ENCODE measurements at places on chromosomes 6 and 20.

DNA sequence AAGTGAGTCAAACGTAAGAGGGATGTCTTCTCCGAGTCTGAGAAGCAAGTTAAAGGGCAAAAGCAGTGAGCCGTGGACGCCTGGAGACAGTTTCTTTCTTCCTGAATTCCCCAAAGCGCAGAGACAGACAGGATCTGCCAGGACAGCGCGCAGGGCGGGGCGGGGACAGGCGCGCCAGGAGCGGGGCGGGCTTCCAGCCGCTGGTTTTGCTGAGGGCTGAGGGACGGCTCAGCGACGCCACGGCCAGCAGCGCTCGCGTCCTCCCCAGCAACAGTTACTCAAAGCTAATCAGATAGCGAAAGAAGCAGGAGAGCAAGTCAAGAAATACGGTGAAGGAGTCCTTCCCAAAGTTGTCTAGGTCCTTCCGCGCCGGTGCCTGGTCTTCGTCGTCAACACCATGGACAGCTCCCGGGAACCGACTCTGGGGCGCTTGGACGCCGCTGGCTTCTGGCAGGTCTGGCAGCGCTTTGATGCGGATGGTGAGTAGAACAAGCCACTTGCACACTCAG is at the start of gene SCGN:
TSS of gene SCGN (plus strand) at position 209 of the 509 bp plus-strand sequence. CDS start at position 398, 189 bp downstream.
- peak; percentile 23 for DNase-seq

DNA sequence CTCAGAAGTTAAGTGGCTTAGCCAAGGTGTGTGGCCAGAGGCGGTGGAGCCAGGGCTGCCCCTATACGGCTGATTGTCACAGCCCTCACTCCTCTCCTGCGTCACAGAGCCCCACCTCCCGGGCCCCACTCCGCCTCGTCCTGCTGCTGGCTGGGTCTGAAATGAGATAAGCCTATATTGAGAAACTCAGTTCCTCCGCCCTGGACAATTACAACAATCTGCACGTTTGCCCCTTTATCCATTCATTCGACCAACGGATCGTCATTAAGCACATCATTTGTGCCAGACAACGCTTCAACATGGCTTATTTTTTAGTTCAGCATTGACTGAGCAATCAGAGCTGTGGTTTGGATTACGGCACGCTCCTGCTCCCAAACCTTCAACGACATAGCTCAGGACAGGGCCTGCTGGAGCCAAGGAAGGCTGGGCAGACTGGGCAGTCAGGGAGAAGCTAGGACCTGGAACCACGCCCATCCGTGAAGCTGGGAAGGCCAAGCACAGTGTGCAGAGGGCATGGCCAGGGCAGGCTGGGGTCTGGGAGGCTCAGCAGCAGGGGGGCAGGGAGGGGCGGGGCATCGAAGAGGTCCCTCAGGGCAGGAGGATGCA is 16.6 kb upstream of the EZR start:
- DNase-seq, result no peak

- DNase-seq, result no peak
Observed at GRCh38 chr6:41013466-41014153, 25.4 kb downstream of the UNC5CL start.

GRCh38 chr6:4670290-4670689 is 105.9 kb upstream of the CDYL start:
- DNase-seq, result no peak

GRCh38 chr20:25389858-25390537 is 637 bp downstream of the ABHD12 start:
- DNase-seq, result peak; percentile 13

- no peak for DNase-seq
Observed at GRCh38 chr20:9236458-9236857, 167.6 kb downstream of the PLCB4 start.

GRCh38 chr6:26312501-26313397 is 52.2 kb upstream of the BTN3A2 start:
- DNase-seq, result peak; percentile 82

DNA sequence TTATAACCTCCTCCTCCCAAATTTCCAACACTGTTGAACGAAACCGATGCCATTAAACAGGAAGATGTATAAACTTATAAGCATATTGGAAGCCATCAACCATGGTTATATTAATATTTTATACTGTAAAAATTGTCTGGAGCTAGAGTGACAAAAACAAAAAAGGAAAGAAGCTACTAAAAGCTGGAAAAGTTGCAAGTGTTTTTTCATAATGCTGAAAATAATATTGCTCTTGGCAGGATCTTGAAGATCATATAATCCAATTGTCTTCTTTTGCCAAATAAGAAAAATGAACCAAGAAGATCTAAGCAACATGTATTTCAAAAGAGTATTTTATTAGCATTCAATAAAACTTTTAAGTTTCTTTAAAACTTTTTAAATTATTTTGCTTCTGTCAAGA is 268.9 kb upstream of the HSF2 start:
- DNase-seq, result no peak

DNA sequence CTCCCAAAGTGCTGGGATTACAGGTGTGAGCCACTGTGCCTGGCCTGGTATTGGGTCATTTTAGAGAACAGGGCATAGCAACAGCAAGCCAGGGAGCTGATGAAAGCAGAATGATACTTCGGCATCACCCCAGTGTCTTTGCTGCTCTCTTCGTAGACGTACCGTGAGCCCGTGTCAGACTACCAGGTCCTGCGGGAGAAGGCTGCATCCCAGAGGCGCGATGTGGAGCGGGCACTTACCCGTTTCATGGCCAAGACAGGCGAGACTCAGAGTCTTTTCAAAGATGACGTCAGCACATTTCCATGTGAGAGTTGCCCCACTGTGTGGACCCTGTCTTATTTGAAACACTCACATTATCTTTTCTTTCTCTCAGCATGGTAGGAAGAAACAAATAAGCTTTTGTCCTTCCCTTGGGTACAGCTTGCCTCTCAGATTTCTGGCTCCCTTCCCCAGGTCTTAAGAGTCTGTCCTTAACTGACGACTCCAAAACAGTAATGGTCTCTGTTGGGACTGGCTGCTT is 15.9 kb downstream of the TAF8 start:
- no peak for DNase-seq

DNA sequence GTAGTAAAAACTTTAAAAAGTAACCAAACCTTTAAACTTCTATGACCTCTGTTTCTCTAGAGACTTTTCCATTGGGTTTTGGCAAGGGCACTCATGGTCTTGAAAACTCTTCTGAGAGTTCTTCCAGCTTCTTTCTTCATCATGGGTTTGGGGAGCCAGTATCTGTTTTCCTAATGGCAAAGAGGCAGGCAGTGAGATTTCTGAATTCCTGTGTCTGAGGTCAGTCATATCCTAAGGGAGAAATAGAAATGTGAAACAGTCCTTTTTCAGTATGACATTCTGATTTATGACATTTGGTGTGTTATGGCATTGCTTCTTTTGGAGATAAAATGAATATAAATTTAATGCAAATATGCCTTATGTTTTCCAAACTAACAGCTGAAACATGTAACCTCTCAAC is 518.5 kb upstream of the MARCKS start:
- no peak for DNase-seq

GRCh38 chr6:157905590-157906342 is 75.9 kb upstream of the SYNJ2 start:
- no peak for DNase-seq

DNA sequence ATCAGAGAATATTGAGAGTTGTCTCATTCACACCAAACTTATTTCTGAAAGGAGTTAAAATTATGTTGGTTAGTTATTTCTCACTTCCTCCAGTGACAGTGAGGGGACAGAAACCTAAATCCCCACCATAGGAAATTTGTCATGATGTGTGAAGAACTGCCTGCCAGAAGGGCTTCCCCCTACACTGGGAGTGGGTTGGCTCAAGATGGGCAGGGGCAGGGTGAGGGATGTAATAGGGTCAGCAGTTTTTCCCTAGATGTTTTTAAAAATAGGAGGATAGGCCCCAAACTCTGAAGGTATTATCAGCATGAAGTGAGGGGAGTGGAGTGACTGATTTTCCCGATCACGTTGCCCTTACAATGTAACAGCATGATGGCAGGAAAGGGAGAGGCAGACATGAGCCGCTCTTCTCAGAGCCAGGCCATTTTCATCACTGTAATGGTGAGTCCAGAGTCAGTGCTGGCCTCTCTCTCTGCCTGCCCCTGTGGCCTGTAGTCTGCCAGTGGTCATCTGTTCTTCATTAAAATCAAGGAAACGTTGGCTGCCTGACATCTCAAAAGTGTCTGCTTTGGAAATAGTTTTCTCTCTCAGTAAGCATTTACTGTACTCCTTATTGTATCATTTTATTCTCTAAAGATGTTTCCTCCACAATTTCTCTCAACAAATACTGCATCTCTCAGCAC is 59.8 kb upstream of the SYNJ2 start:
- no peak for DNase-seq

GRCh38 chr6:35025232-35026188 is 115.6 kb downstream of the TCP11 start:
- DNase-seq, result no peak

DNA sequence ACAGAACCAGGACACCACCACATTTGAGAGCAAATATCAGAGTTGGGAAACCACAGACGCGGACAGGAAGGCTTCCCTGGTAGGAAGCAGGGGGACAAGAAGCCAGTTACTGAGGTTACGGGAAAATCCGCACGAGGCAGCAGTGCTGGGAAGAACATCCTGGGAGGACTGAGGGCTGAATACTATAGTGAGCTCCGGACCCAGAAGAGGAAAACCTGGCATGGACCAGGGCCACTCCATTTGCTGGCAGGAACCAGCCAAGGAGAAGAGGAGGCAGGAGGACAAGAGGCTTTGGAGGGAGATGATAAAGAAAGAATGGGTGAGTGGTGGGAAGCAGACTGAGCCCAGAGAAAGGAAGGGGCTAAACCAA is 6.1 kb upstream of the DSN1 start:
- DNase-seq, result no peak

DNA sequence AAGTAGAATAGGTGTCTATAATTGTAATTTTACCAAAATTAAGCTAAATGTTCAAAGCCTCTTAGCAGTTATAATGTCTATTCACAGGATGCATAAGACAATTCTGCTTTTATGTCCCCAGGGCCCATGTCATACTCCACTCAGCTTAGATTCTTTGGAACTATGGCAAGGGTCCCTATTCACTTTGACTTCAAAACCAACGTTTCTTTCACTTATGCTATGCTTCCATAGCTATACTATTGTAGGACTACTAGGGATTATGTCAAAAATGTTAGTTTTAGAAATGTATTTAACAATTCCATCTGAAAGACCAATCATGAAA is 15.8 kb upstream of the ADGRG6 start:
- DNase-seq, result no peak

DNA sequence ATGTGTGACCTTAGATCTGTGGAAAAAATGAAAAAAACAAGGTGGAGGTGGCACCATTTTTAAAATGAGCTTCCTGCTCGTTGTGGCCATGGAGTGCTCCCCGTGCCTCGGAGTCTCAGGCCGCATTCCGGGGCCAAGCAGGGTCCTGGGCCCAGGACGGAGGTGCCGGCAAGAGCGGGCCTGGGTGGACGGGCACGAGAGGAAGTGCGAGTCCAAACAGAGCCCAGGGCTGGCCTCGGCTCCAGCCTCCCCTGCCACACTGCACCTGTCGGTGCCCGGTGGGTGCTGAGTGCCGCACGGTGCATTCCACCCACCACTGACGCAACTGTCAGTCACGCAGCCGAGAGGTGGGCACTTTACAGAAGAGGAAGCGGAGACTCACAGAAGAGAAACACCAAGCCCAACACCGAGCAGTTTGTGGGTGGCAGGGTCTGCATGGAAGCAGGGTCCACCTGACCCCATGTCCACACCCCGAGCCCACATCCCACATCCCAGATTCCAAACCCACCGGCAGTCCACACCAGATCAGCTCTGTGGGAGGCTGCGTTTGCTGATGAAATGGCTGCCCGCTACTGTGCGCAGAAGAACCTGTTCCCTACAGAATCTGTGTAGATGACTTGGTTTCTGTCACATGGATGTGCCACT is 97.7 kb downstream of the PSMB1 start:
- DNase-seq, result no peak

DNA sequence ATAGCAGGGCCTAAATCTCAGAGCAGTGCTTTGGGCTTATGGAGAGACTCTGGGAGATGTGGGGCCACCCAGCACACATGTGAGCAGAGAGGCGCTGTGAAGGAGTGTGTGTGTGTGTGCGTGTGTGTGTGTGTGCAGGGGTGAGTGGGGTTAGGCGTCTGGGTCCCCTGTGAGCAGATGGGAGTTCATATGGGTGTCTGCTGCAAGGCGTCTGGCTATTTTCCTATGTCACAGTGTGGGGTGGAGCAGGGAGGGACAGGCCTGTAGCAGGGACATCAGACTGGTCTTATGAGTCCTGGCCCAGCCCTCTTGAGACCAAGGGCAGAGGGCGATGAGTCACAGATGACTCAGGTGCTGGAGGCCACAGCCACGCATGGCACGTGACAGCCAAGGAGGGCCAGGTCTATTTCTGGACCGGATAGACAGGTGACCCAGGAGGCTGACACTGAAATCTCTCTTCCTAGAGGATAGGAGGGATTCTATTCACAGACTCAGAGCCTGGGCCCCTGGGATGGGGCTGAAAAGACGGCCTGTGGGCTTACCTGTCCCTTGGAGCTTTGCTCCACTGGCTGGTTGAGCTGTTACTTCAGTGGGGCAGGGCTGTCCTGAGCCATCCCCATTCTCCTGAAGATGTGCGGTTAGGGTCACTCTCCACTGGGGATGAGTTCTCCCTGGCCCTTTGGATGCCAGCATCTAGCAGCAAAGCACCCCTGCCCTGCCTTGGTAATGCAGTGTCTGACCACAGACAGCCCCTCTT is 28.9 kb downstream of the VEGFA start:
- DNase-seq, result no peak

Measured in activated CD4-positive, alpha-beta T cell treated with anti-CD3 and anti-CD28 coated beads, Interleukin-2, amount 50 U/mL, for 1 hour (primary cell).